ENCODE measurements at places on chromosomes 11 and 22.

- no peak for DNase-seq
Measured at GRCh38 chr11:97157221-97157740, 767.5 kb downstream of the JRKL start.

GRCh38 chr11:64092761-64093136 lies 57.0 kb downstream of the FLRT1 start:
- DNase-seq, result no peak

DNA sequence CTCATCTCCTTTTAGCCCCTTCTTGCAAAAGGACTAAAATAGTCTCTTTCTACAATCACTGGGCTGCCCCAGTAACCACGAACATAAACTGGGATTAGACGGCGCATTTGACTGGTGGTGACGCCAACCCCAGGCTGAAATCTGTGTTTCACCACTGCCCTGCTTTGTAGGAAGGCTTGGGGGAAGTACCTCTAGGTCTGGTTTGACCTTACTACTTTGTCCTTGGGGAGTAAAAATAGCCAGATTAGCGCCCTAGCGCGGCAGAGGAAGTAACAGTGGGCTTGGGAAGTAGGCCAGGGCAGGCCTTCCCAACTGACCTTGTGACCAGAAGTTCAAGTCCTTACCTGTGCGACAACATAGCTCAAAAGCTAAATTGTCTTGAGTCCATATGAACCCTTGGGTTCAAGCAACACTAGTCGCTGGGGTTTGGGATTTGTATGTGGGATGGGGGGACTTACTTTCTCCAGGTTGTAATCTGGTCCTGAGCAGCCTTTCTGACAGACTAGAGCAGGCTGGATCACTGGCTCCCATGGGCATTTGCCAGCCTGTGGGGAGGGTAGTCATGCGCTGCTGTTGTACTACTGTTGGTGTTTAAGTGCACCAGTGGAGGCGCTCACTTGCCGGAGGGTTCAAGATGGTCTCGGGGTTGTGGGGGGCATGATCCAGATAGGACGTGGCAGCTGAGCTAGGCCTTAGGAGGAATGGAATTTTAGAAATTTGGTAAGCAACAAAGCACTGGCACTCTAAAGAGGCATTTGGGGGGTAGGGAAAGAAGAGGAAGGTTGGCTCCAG lies 953 bp upstream of the PACS1 start:
- no peak for DNase-seq

DNA sequence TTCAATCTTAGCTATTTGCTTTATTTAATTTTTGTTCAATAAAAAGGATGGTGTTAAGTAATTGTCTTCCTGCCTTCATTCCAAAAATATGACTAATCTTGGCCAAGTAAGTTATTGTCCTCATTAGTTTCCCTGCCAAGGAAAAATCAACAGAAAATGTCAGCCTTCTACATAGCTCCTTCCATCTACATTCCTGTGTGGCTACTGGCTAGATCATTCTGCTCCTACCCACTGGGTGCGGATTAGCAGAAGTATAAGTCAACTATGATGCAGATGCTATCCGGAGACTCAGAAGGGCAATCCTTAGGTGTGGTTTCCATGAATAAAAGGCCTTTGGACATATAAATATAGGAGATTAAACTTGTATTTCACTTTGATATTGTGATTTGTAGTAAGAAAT lies 154.4 kb downstream of the SBF2 start:
- no peak for DNase-seq

DNA sequence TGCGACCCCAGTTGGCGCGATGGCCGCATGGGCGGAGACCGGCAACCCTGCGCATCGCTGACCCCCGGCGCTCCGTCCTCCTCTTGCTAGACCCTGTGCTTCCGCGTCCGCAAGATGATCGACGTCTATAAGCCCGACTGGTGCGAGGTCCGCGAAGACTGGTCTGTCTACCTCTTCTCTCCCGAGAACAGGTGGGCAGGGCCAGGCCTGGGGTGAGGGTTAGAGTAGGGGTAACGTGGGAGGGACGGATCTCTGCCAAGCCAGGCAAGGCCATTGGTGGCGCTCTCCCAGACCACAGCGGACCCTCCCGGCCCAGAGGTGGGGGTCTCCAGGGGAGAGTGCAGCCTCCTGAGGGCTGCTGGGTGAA lies 92.1 kb downstream of the CACNA1I start:
- DNase-seq, result no peak

DNA sequence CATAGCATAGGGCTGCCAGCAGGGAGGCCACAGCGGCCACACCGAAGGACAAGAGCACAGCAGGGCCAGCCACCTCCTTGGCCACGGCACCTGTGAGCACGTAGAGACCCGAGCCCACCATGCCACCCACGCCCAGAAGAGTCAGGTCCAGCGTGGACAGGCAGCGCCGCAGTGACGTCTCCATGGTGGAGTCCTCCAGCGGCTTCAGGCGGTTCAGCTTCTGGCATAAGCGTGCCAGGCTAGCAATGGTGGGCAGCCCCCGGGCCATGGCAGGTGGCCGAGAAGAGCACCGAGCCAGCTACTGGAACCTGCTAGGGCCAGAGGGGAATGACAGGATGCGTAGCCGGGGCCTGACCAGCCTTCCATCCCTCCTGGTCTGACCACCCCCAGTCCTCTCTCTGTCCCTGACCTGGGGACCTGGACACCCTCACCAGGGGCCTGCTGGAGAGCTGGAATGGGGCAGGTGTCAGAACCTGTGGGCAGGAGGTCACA lies 770 bp downstream of the SLC7A4 start:
- no peak for DNase-seq

GRCh38 chr11:123212406-123212805 lies 17.4 kb upstream of the CLMP start:
- DNase-seq, result no peak

DNA sequence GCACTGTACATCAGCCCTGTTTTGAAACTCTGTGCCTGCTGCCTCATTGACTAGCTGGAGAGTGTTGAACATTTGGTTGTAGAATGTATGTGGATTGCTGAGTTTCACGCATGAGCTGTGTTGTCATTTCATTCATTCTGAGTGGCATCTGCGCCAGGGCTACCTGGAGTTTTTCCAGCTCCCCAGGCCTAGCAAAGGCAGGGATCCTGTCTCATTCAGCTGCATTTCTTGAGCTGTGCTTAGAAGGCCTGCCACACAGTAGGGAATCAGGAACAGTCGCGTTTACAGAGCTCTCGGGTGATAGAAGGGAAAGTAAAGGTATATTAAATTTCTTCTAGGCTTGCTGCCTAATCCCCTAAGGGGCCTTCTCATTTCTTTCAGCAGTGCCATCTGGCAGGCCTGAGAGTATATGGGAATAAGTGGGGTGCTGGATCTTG lies 44.3 kb downstream of the PTPRJ start:
- DNase-seq, result peak; percentile 85

DNA sequence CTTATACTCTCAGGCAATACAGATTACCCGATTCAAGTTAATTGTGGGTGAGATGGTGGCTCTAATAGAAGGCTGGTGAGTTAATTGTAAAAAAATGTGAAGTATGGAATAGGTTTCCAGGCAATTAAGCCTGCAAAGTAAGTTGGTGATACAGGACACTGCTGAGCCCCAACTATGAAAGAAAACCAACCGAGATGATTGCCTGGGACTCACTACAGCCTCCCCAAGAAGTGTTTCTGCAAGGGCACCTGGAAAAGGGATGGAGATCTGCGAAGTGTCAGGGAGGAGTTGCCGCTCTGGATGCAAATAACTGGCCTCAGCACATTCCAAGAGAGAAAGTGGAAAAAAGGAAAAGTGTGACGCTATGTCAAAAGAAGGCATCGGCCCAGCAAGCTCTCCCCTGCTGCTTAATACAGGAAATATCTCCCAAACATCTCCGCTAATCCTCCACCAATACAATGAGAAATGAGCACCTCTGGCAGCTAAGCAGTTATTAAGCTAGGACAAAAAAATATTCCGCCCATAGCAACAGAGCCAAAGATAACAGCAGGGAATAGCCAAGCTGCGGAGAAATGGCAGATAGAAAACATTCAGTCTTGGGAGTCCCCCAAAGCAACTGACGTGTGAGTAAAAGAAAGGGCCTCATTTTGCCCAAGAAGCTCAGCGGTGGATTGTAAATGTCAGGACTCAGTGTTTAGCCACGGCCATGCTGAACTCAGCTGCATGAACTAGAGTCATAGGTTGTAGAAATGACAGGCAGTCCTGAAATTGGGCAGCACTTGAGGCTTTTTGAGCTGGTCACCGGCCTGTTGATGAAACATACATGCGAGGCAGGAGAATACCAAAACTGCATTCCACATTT lies 133.7 kb downstream of the SNX19 start:
- DNase-seq, result peak; percentile 12

- no peak for DNase-seq
Measured at GRCh38 chr22:17431179-17431578, 61.9 kb downstream of the CECR2 start.

- DNase-seq, result no peak
Measured at GRCh38 chr11:42249956-42250355, 790.5 kb upstream of the LRRC4C start.

DNA sequence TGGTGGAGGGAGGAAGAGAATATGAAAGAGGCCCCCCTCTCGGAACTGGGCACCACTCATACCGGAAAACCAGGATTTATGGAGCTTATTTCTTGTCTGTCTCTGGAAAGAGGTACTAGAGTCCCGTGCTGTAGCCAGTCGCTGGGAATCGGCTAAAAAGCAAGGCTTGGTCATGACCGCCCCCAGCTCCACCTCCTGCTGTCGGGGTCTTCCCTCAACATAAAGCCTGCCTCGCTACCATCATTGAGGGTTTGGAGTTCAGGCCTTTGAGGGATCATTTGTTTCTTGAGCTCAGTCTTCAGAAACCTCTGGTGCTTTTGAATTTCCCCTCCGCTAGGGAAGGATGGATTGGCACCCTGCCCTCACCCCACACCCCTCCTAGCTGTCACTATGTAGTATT lies 97.1 kb downstream of the TSPAN18 start:
- peak; percentile 61 for DNase-seq

- peak; percentile 43 for DNase-seq
Measured at GRCh38 chr11:69915501-69916250, 96.5 kb upstream of the FGF3 start.

- DNase-seq, result no peak
Measured at GRCh38 chr22:49481659-49482399, 345.8 kb downstream of the BRD1 start.

DNA sequence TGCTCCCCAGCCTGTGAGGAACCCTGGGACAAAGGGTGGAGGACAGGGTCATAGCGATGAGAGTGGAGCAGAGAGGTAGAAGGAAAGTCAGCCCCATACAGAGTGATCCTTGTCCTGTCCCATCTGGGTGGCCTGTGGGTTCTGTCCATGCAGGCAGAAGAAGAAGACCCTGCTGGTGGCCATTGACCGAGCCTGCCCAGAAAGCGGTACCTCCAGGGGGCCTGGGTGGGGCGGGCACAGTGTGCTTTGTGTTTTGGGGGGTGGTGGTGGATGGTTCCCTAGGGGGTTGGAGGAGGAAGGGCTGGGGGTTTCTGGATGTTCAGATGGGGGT lies 7.9 kb downstream of the SIDT2 start:
- DNase-seq, result no peak

DNA sequence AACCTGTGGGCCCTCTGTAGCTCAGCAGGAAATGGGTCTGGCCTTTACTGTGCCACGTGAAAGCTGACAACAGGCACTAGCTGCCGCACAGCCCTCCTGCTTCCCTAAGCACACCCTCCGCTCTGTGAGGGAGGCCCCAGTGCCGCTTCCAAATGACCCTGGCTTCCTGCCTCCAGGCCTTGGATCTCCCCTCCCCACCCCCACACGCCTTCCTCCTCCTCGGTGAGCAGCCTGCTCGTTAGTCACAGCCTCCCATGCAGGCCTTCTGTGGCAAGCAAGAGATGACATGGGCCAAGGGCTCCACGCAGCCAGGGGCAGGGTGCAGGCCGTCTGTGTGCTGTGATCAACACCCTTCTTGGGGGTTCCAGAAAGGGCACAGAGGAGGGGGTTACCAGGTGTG lies 15.3 kb upstream of the RASL10A start:
- DNase-seq, result no peak

DNA sequence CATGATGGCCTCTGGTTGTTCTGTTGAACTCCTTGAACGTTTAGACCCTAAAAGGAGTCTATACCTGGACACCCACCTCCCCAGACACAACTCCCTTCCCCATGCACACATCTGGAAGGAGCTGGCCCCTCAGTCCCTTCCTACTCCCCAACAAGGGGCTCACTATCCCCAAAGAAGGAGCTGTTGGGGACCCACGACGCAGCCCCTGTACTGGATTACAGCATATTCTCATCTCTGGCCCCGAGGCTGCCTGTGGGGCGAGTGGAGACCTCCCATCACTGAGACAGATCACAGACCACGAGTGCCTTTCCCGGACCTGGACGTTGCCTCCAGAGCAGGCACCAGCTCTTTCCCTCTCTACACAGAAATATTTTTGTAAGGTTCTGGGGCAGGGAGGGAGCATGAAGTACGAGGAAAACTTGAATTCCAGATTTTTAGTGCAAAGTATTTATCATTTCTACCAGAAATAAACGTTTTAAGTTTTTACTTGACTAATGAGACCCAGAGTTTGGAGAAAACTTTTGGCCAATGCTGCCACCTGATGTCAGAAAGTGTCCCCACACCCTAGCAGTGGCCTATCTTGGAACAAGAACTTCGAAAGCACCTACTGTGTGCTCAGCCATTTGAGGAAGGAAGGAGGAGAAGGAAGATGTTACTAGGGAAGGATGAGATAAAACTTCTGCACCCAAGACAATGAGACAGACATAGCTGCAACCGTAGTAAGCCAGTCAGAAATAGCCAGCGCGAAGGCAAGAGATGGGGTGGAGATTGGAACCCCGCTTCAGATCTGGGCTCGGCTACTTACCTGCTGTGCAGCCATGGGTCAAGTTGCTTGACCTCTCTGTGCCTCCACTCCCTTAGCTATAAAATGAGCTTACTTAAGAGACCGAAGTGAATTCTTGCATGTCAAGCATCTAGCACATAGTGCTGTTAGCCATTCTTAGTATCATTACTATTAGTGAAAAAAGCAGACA lies 10.2 kb upstream of the POU2F3 start:
- DNase-seq, result peak; percentile 68

DNA sequence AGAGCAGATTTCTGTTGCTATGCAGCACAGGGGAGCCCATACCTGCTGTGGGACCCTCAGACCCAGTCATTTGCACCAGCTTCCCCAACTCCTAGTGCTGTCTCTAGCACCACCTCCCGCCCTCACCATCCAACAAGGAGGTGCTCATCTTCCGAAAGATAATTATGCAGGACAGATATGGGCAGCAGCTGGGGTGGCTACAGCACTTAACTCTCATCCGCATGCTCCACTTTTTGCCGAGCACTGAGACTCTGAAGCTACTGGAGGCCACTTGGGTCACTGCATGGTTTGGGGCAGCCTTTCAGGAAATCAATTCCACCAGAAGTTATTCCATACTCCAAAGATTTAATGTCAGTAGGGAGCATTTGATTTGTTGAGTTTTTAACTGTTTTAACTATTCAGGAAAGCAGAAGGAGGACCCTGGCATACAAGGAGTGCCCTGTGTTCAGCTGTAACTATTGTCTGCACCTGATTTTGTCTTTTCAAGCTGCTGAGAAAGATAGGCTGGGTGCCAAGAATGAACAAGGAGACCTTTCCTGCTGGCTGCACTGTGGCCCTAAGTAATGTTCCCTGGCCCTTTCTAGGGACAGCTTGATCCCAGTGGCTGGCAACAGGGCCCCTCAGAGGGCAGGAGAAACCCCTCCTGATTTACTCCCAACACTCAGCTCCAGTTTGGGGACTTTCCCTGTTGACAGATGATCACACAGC lies 67.3 kb upstream of the CSNK2A3 start:
- no peak for DNase-seq
